ENCODE measurements at places on chromosomes 1 and 21. TPM values are rescaled to one million over a fixed set of nuclear protein-coding genes. Genes with fewer than 3 reads are reported as not detected.

- no peak for DNase-seq
These were observed 80.3 kb downstream of the RGL1 start for GRCh38 chr1:183885142-183885735.

- DNase-seq: no peak
These were observed 209.1 kb upstream of the MAP1LC3C start for GRCh38 chr1:242208021-242208420.

DNA sequence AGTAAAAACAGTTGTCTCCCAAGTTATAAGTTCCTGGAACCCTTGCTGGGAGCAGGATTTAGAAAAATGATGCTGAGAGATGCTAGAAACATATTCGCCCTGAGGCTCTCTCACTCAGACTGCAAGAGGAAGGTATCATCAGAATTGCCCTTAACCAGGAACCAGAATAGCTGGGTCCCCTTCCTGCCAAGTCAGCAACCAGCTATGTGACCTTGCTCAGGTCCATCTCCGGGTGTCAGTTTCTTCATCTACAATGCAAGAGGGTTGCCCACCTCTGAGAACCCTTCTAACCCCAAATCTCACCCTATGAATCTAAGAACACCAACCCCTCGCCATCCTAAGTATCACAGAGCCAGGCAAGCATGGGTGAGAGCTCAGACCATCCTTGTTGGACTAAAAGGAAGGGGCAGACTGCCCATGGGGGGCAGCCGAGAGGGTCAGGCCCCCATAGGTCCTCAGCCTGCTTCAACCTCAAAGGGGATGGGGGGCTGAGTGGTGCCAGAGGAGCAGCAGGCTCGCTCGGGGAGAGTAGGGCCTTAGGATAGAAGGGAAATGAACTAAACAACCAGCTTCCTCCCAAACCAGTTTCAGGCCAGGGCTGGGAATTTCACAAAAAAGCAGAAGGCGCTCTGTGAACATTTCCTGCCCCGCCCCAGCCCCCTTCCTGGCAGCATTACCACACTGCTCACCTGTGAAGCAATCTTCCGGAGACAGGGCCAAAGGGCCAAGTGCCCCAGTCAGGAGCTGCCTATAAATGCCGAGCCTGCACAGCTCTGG lies 390 bp upstream of the S100A9 start:
- DNase-seq: peak; percentile 5

GRCh38 chr1:44757420-44757819 lies 17.8 kb downstream of the KIF2C start:
- DNase-seq: no peak

DNA sequence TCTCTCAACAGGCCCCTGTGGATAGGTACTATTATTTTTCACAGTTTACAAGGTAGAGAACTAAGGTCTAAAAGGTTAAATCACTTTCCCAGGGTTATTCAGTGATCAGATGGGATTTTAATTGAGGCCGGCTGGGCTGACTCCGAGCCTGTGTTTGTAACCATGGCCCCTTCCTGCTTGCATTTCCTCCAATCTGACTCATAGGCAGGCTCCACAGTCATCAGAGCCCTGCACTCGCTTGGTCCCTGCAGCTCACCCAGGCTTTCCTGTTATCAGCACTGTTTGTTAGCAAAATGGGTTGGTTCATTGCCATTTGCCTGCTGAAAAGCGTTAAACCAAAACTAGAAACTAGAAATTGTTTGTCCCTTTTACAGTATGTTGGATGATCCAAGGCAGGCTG lies 41.4 kb upstream of the LMX1A start:
- peak; percentile 86 for DNase-seq

DNA sequence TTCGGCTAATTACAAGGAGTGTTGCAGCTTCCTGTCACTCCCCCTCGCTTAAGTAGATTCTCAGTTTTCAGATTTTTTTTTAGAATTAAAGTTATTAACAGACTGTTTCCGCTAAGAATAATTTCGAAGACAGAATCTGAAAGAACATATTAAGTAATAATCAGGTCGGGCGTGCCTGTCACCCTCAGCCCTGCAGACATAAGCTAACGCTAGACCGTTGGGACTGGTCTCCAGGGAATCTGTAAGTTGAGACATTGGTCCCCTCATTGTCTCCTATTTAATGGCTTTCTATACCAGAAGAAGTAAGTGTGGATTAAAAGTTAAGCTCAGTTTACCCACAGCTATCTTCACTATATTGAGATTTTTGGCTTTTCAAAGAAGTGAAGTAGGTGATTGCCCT lies 14.5 kb downstream of the NMNAT1 start:
- DNase-seq: no peak

DNA sequence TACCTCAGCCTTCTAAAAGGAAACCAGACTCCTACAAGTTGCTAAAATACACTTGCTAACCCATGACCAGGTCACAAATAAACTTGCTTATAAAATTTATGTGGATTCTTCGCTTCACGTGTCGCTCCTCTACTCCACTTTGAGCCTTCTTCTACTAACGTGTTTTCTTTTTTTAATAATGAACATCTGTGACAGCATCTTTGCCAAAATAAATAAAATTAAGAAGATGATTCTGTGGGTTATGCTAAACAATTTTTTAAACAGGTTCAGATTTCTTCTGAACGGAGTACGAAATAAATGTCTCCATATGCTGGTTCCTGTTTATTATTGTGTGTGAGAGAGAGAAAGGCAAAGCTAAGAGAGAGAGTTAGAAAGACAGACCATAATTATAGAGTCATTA lies 735.8 kb downstream of the LTN1 start:
- no peak for DNase-seq

CNTN2 gene
- not detected for total RNA-seq

BEND5 gene
- 1.4 TPM for total RNA-seq

CD48 gene
- not detected for total RNA-seq

KIF17 gene
- 17.3 TPM for total RNA-seq
